ENCODE measurements at places on chromosomes 2 and 18. TPM values are rescaled to one million over a fixed set of nuclear protein-coding genes. Genes with fewer than 3 reads are reported as not detected.
A peak's percentile ranks its signal among the peaks of the same experiment; 100 is the strongest.

DNA sequence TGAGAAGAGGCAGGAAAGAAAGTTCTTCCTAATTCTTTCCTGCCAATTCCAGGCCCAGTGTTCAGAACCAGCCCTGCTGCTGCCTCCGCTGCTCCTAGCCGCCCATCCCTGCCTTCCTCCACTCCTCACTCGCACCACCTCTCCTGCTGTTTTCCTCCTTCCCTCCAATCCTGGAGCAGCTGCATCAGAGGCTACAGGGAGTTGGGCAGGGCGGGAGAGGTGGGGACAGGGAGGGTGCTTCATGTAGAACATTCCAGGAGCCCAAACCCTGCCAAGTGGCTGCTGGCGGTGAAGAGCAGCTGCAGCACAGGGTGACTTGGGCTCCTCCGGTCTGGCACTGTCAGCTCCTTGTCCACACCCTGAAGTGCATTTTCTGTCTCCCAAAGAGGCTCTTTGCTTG, 176.3 kb downstream of the TNS1 start:
- no peak overlapping the region for H3K27ac ChIP-seq
- peaks cover 4% of the 10 kb centered on the region for H3K36me3 ChIP-seq
- no peak for DNase-seq
- H3K4me3 ChIP-seq: no peak overlapping the region

- no peak overlapping the region for H3K4me3 ChIP-seq
- no peak for DNase-seq
- peaks cover 7% of the 10 kb centered on the region for H3K4me1 ChIP-seq
- H3K27me3 ChIP-seq: no peaks in the 10 kb centered on the region
- no peak overlapping the region for H3K27ac ChIP-seq
Observed at GRCh38 chr2:163716101-163716500, 19.7 kb downstream of the FIGN start.

DNA sequence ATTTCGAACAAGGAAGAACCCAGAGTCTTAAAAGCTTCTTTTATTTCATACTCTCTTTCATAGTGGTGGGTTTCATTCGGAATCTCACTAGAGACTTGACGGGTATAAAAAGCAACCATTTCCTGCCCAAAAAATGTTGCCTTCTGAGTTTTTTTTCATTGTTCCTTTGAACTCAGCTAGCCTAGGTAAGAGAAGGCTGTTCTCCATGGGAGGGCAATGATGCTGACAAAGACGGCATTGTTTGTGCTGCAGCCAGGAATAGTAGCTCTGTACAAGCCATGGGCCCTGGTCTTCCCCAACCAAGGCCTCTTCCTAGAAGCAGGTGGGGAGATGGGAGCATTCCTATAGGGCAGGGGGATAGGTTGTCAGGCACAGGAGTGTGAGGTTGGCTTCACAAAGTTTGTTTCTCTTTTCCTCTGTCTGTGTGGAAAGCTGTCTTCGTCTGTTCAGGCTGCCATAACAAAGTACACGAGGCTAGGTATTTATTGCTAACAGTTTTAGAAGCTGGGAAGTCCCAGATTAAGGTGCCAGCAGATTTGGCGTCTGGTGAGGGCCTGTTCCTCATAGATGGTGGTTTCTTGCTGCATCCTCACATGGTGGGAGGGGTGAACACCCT, 405.1 kb downstream of the NBAS start:
- H3K4me3 ChIP-seq: no peak overlapping the region
- H3K4me1 ChIP-seq: peaks cover 13% of the 10 kb centered on the region
- peaks cover 5% of the 10 kb centered on the region for H3K27me3 ChIP-seq

- no peak overlapping the region for H3K4me3 ChIP-seq
- DNase-seq: no peak
- peaks cover 14% of the 10 kb centered on the region for H3K4me1 ChIP-seq
- no peak overlapping the region for H3K27ac ChIP-seq
- H3K36me3 ChIP-seq: no peaks in the 10 kb centered on the region
- peaks cover 4% of the 10 kb centered on the region for H3K27me3 ChIP-seq
Observed at GRCh38 chr2:47777277-47777937, 5.5 kb upstream of the MSH6 start.

- no peak overlapping the region for H3K27ac ChIP-seq
- H3K27me3 ChIP-seq: no peaks in the 10 kb centered on the region
- H3K4me1 ChIP-seq: no peaks in the 10 kb centered on the region
Observed at GRCh38 chr18:58026857-58027256, 17.2 kb upstream of the NEDD4L start.

DNA sequence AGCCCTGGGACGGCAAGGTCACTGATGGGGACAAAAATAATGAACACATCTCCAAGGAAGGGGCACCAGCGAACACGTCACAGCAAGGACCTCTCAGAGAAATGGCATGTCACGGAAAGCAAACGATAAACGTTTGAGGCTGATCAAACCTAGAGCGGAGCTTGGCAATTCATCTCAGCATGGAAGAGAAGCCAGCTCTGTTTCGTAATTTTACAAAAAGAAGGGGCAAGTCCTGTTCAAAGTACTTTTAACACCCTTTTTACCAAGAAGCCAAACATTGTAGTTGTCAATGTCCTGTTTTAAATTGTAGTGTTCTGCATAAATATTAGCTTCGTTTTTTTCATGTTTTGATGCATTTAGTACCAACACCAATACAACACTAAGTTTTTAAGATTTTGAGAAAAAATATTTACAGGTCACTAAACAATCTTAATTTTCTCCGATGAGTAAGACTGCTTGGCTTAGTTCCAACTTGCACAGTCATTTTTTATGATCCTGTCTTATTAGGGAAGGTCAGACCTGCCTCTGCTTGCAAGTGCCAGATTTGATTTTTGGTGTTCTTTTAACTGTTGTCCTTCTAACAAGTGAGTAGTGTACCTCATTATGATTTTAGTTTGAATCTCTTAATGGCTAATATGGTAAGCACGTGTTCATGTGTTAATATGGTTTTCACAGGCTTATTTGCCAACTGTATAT, 818.5 kb upstream of the SALL3 start:
- no peak for DNase-seq
- H3K4me1 ChIP-seq: no peaks in the 10 kb centered on the region
- H3K27ac ChIP-seq: no peak overlapping the region
- H3K4me3 ChIP-seq: no peak overlapping the region
- peaks cover 7% of the 10 kb centered on the region for H3K36me3 ChIP-seq

DNA sequence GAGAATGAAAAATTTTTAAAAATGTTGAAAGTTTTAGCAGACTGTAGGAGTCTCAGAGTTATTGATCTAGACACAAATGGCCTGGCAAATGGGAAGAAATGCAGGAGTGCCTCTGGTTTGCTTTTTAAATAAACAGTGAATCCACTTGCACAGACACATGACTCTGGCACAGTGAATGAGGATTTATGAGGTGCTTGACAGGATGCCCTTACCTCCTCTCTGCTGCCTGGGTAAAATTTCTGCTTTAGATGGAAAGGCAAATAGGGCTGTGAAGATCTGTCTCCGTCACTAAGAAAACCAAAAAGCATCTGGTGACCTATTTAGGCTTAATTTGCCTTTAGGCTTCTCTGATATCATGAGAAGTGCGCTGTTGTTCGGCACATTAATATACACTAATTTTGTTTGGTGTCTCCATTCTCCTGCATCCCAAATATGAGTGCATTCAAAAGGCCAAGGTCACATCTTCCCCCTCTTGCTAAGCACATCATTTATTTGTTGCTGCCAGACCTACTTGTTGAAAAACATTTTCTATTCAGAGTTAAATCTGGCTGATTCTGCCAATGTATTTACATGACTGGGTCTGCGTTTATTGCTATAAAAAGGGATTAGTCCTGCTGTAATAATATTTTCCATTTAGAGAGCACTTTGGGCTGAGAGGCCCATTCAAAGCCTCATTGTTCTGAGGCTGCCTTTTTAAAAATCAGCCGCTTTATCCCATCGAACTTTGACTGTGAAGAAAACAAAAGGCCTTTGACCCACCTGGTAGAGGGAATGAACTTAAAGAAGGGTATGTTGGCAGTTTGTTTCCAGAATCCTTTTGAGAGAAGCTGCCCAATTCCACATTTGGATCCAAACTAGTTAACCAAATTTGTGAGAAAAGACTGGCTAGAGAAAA, 94.9 kb downstream of the RNF152 start:
- H3K36me3 ChIP-seq: no peaks in the 10 kb centered on the region
- H3K27ac ChIP-seq: no peak overlapping the region
- no peak for DNase-seq
- no peak overlapping the region for H3K4me3 ChIP-seq
- peaks cover 10% of the 10 kb centered on the region for H3K4me1 ChIP-seq

Gene TRABD2A
- total RNA-seq: 7.2 TPM

GRCh38 chr2:135124924-135125886, 73.1 kb downstream of the RAB3GAP1 start:
- H3K36me3 ChIP-seq: peaks cover 16% of the 10 kb centered on the region
- H3K27me3 ChIP-seq: no peaks in the 10 kb centered on the region
- no peak overlapping the region for H3K27ac ChIP-seq
- H3K4me3 ChIP-seq: no peak overlapping the region

DNA sequence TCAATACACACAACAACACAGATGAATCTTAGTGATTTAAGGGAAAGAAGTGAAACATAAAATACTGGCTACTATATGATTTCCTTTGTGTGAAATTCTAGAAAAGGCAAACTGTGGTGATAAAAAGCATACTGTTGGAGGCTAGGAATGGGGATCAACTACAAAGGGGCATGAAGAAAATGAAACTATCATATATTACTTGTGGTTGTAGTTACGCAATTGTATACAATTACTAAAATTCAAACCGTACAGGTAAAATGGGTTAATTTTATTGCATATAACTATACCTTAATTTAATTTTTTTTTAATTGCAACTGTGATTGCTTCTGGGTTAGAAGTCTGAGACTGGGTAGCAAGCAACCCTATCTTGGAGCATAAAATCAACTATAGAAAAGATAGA, 41.7 kb upstream of the ABI2 start:
- no peak overlapping the region for H3K4me3 ChIP-seq
- no peaks in the 10 kb centered on the region for H3K4me1 ChIP-seq
- H3K36me3 ChIP-seq: peaks cover 4% of the 10 kb centered on the region
- no peak overlapping the region for H3K27ac ChIP-seq

Gene BOK
- 110 TPM for total RNA-seq

Gene MC5R
- total RNA-seq: 0.56 TPM

DNA sequence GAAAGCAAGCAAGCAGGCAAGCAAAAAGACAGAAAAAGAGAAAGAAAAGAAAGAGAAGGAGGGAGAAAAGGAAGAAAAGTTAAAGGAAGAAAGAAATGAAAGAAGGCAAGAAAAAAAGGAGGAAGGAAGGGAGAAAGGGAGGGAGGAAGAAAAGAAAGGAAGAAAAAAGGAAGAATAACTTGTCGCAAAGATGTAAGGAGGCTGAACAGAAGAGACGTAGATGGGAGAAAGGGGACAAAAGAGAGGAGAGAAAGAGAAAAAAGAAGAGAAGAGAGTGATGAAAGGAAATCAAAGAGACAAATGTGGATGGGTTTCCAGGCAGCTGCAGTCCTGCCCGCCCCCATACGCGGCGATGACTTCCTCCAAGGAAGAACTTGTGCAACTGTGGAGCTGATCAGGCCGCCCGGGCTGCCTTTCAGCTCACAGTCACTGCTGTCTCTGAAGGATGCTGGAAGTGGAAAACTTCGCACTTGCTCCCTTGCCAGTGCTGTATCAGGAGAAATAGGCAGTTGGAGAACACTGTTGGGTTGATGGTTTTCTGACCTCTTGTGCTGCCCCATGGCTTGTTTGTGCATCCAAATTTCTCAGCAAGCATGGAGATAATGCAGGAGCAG, 52.9 kb downstream of the TRIB2 start:
- no peaks in the 10 kb centered on the region for H3K36me3 ChIP-seq
- H3K4me1 ChIP-seq: peaks cover 3% of the 10 kb centered on the region
- no peak overlapping the region for H3K27ac ChIP-seq

DNA sequence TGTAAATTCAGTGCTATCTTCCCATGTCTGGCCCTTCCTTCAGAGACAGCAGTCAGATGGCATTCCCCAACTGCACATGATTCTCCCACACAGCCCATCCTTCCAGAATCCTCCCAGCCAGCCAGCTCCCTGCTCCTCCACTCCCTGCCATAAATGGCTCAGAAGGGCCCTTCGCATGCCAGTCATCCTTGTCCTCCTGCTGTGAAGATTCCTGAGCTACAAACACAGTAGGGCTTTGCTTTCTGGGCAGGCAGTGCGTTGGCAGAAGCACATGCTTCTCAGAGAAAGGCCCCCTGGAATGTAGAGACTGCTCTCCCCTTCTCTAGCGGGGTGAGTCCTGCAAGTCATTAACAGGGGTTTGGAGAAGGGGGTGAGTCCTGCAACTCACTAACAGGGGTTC, 71.9 kb downstream of the TEX51 start:
- H3K36me3 ChIP-seq: peaks cover under 1% of the 10 kb centered on the region
- no peak for DNase-seq
- no peak overlapping the region for H3K27ac ChIP-seq
- no peak overlapping the region for H3K4me3 ChIP-seq

Gene IL1RL1
- 0.10 TPM for total RNA-seq

Gene REG3G
- total RNA-seq: not detected

Gene PIKFYVE
- total RNA-seq: 52.7 TPM

DNA sequence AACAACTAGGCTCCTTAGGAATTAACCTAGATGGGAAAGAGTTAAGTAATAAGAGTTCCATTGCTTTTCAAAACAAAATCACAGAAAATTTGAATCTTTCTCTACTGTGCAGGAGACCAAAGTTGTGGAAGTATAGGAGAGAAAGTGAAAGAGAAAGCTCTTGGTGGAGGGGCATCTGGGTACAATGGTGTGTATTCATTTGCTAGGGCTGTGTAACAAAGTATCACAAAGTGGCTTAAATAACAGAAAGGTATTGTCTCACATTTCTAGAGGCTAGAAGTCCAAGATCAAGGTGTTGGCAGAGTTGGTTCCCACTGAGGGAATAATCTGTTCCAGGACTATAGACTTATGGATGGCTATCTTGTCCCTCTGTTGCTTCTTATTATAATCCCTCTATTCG, 50.5 kb upstream of the GORASP2 start:
- no peak overlapping the region for H3K4me3 ChIP-seq
- H3K27me3 ChIP-seq: peaks cover 3% of the 10 kb centered on the region
- DNase-seq: no peak

GRCh38 chr18:830315-830901, 18.4 kb upstream of the YES1 start:
- peaks cover 3% of the 10 kb centered on the region for H3K36me3 ChIP-seq
- peak; percentile 51 for DNase-seq
- peak overlapping the region; percentile 99 for H3K27ac ChIP-seq
- peak overlapping the region; percentile 28 for H3K4me3 ChIP-seq
